Spleen (tissue), 13 donors: ENCODE measurements at places on chromosomes 3 and 15. TPM values are rescaled to one million over a fixed set of nuclear protein-coding genes. Genes with fewer than 3 reads are reported as not detected.

- no peak for DNase-seq
These were observed 224.2 kb upstream of the CFAP20DC start for GRCh38 chr3:59273976-59274375.

DNA sequence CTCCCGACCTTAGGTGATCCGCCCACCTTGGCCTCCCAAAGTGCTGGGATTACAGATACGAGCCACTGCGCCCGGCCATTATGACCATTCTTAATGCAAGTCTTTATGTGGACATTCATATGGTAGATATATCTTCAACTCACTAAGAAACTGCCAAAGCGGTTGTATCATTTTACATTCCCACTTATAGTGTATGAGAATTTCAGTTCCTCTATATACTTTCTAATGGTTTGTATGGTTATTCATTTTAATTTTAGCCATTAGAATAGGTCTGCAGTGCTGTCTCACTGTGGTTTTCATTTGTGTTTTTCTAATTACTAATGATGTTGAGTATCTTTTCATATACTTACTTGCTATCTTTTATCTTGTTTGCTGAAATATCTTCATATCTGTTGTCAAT is 32.5 kb downstream of the TCF12 start:
- DNase-seq = no peak

The PRR20G gene
- not detected for total RNA-seq

The GOLGA8M gene
- 1.8 TPM for total RNA-seq

The TBC1D23 gene
- total RNA-seq = 51.0 TPM

The DUOX1 gene
- not detected for total RNA-seq

DNA sequence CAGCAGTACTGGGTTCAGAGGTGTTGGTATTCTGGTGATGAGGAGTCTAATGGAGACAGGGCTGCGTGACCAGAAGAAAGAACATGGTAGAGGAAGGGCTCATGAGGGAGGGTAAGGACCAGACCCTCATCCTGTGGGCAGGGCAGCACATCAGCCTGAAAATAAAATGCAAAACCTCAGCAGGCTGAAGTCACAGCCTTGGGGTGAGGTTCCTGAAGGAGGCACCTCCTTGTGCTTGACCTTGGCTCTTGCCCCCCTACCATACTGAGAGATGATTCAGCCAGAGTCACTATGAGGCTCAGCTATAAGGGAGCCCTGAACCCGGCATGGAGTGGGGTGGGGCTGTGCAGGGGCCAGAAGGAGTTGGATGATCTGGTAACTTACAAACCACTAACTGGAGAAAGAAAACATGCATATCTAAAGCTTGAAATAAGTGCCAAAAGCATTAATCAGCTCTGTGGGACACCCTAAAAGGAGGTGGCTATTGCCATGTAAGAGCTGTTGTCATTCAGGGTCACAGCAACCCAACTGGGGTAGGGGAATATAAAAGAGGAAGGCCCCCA is 60.2 kb downstream of the CORO2B start:
- DNase-seq = peak; percentile 46

DNA sequence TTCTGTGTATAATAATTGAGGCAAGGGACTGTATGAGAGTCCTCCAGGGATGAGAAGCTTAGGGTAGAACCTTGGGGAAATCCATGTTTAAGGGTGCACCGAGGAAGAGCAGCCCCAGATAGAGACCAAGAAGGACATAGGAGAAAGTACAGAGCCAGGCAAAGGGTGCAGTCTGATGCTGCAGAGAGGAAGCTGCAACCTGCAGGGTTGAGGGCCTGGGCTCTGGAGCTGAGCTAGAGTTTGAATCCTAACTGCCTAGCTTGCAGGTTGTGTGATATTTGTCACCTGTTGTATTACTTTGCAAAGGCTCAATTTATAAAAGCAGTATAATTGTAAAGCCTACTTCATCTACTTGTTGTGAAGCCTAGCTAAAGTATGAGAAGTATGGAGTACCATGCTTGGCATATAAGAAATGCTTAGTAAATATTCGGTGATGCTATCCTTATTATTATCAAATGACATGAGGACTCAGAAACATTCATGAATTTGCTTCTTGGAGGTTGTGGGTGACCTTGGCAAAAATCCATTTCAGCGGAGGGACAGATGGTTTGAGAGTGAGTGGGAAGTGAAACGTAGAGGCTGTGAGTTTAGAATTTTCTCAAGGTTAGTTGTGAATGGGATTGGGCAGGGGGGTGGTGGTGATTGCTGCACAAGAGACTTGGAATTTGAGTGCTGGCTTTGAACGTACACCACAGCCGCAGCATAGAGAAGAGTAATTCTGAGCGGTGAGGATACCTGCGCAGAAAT is 43.8 kb downstream of the PLCL2 start:
- no peak for DNase-seq

The SV2B gene
- 0.36 TPM for total RNA-seq

DNA sequence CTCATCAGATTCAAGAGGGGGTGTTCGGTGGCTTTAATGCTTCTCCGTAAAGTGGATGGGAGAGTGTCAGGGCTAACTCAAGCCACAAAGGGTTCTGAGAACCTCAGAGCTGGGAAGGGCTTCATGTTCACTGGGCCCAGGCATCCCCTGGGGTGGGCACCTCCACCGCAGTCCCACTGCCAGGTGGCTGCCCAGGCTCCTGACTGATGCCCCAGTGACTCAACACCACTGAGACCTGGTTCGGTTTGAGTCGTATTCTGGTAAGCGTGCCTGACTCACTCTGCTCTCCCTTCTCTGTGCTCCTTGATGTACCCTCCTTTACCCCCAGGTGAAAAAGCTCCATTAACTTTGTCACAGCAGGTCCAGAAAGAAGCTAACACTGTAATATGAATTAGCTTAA is 304.6 kb downstream of the RPLP1 start:
- no peak for DNase-seq

DNA sequence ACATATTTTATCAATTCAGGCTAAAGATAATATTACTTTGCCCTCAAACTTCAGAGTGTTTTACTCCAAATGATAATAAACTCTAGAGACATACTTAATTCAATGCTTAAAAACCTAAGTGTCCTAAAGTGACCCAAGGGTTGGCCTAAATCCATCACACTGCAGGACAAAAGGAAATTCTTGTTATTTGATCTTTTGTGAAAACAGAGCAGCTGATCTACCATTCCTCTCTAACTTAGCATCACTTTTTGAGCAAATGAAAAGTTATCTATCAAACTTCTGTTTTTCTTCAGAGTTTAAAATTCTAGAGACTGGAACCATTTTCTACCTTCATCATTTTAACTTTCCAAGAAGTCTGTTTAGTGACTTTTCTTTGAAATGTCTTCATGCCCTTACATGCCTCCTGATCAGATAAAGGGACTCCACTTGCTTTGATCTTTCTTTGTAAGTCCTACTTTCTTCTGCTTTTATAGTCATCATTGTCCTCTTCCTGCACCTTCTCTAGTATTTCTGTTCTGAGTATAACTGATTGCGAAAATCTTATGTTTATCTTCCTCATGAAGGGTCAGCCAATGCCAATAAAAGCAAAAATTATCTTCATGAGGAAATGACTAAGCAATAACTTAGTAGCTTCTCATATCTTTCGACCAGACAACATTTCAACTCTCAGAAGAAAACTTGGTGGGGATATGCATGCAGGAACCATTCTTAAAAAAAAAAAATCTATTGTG is 378.7 kb upstream of the TGFBR2 start:
- DNase-seq = no peak

GRCh38 chr3:88809993-88810392 is 297.4 kb upstream of the EPHA3 start:
- no peak for DNase-seq

DNA sequence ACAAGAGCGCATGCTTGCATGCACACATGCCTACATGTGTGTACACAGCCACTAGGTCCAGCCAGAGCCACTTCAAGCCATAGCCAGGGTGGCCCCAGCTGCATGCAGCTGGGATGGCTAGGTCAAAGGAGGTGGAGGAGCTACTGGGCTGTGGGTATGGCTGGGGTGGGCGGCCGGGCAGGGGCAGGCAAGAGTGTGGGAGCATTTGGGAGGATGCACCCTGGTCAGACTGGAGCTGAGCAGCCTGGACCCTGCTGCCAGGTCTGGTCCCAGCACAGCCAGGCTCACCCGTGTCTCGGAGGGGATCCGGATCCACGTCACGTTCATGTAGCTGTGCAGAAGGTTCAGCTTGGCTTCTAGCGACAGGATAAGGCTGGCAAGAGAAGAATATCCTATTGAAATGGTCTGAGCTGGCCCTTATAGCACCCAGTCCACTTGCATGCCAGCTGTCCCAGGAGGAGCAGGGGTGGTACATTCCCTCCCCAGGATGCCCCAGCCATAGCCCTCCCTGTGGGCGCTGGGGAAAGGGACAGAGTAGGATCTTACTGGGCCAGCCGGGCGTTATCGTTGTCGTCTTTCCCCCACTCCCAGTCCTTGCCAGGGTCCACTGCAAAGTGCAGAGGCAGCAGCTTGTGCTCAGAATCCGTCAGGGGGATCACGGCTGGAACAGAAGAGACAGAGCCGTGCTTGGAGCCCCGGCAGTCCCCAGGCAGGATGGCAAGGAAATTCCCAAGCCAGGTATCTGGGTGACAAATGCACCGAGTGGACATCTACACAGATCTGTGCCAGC is 160.5 kb downstream of the KLF13 start:
- DNase-seq = no peak

- no peak for DNase-seq
These were observed 4.9 kb upstream of the FAM131A start for GRCh38 chr3:184332370-184333090.

DNA sequence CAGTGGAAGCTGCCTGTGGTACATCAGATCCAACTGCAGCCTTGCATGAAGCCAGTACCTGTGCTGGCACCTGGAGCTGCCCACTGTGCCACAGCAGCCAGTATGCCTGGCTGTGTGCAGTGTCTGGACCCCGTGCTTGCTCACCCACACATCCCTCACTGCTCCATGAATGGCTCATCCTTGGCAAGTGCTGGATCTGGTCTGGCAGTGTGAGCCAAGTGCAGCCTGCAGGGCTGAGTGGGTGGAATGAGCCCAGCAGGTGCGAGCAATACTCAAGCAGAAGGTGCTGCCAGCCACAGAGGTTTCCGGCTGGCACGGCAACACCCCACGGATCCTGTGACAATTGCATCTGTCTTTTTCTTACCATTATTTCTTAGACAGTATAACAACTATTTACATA is 488.2 kb upstream of the ROBO2 start:
- no peak for DNase-seq

GRCh38 chr3:52532838-52533622 is 627 bp downstream of the NT5DC2 start:
- peak; percentile 84 for DNase-seq

DNA sequence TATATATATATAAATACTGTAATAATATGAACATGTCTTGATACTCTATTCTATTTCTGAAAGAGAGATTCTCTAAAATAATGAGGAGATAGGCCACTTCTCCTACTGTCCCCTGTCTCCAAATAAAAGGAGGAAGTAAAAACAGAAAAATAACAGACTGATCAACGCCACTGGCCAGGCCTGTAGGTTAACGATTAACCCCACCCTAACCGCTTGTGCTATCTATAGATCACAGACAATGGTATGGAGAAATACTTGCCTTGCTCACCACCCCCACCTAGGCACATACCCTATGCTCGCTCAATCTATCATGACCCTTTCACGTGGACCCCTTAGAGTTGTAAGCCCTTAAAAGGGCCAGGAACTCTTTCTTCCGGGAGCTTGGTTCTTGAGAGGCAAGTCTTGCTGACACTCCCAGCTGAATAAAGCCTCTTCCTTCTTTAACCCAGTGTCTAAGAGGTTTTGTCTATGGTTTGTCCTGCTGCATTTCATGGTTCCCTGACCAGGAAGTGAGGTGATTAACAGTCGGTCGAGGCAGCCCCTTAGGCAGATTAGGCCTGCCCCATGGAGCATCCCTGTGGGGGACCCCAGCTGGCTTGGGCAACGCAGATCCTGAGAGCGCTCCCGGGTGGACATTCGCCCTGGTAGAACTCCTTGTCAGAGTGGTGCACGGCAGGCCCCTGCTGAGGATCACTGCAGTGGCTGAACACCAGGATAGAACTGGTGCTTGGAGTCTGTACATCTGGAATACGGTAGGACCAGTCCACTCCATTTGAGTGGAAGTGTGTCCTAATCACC is 521.8 kb upstream of the CNTN3 start:
- DNase-seq = no peak

- peak; percentile 96 for DNase-seq
These were observed at the start of gene SLC25A38 for GRCh38 chr3:39383045-39383880. Gene SLC25A38 (plus strand): TSS chr3:39383370. CDS start chr3:39383725, 355 bp downstream.

- no peak for DNase-seq
These were observed 2.5 kb downstream of the PIK3CA start for GRCh38 chr3:179150610-179151009.

The CFAP161 gene
- total RNA-seq = 0.20 TPM

GRCh38 chr3:185820973-185821758 is 3.7 kb downstream of the IGF2BP2 start:
- DNase-seq = no peak

GRCh38 chr15:79966634-79967297 is 4.2 kb downstream of the BCL2A1 start:
- no peak for DNase-seq

The FAM107A gene
- 47.7 TPM for total RNA-seq

The CD276 gene
- total RNA-seq = 17.8 TPM

The BNC1 gene
- not detected for total RNA-seq

The HDC gene
- total RNA-seq = not detected

DNA sequence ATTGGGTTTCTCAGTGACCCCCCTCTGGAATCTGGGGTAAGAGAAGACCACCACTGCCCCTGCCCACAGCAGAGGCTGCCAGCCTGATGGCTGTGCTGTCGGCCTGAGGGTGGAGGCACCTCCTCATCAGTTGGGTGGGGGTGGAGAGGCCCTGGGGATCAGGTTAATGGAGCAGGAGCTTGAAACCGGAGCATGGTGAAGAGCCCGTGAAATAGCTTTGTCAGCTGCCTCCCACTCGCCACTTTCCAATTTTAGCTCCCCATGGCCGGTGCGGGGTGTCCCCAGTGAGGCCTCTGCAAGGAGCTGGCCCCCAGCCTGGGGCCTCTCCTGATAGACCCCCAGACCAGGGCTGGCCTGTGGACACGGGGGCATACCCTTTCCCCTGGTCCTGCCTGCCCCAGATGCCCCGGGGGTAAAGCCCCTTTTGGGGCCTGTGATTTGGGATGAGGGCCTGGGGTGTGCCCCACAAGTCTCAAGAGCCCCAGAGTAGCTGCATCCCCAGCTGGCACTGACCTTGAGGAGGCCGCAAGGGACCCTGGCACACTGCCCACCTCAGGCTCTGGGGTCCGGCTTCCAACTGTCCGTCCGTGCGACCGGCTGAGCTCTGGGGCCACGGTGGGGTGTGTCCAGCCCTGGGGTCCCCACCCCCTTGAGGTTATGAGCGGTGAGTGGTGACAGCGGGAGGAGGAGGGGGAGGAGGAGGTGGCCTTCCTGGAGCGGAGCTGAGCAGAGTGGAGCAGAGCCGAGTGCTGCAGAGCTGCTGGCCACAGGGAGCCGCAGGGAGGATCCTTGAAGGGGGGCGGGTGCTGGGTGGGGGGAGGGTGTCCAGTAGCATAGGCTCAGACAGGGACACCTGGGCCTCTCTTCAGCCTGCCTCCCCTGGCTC is at the start of gene HHATL:
HHATL (minus strand) TSS at position 733 of the 886 bp plus-strand sequence. CDS start 1,972 bp downstream, outside the sequence.
- DNase-seq = no peak

The CATSPER2 gene
- 8.0 TPM for total RNA-seq

The UPK1B gene
- total RNA-seq = not detected

DNA sequence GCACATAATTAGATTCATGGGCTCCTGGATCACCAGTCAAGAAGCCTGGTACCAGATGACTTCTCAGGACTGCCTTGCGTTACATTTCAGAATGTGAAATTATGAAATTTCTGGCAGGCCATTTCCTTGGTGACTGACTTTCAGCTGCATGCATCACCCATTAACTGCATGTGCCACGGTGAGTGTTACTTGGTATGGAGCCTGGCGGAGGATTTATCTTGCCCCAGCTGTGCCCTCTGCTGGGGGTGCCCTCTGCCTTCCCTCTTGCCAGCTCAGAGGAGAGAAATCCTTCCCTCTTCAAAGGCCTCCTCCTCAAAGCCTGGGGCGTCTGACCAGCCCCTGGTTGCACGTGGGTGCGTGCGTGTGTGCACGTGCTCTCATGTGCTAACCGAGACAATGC is 57.7 kb upstream of the CTSH start:
- no peak for DNase-seq
